ENCODE measurements at places on chromosomes 2 and 18. TPM values are rescaled to one million over a fixed set of nuclear protein-coding genes. Genes with fewer than 3 reads are reported as not detected.

UPP2 gene
- not detected for polyA plus RNA-seq

C2orf74 gene
- polyA plus RNA-seq: 20.9 TPM

DCDC2C gene
- 0.46 TPM for polyA plus RNA-seq

CLEC4F gene
- 0.36 TPM for polyA plus RNA-seq

CDCA7 gene
- polyA plus RNA-seq: 13.4 TPM

CD28 gene
- polyA plus RNA-seq: 6.0 TPM

KLHL41 gene
- polyA plus RNA-seq: 3,726 TPM

KCNJ3 gene
- polyA plus RNA-seq: 0.79 TPM

AFTPH gene
- polyA plus RNA-seq: 19.9 TPM

FAM228B gene
- polyA plus RNA-seq: 15.6 TPM

ASPRV1 gene
- 3.4 TPM for polyA plus RNA-seq

CAPN13 gene
- polyA plus RNA-seq: 0.31 TPM

HOXD9 gene
- 10.5 TPM for polyA plus RNA-seq

ZC3H6 gene
- 7.1 TPM for polyA plus RNA-seq

CDH7 gene
- polyA plus RNA-seq: 0.49 TPM

- DNase-seq: no peak
These were observed 170.5 kb downstream of the MYO5B start for GRCh38 chr18:50024466-50024865.

DNA sequence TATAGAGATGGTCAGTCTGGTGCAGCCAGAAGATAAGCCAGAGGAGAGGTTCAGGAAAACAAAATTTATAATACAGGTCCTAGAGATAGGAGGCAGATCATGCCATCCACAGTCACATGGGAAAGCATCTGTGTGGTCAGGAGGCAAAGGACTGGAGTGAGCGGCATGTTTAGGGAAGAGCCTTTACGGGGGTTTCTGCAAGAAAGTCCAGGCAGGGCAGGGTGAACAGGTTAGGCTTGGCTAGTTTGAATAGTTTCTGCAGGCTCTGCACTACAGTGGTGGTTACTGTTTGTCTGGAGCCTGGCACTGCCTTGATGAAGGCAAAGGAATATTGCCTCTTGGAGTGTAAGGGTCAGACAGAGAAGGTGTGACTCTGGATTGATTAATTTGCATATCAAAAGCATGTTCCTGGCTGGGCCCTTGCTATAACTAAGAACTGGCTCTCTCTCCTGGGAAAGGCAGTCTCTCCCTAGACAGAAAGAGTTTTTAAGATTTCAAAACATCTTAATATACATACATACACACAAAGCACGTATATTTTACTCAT lies 1034.7 kb upstream of the CHAC2 start:
- no peak for DNase-seq

- no peak for DNase-seq
These were observed 154.8 kb downstream of the MBP start for GRCh38 chr18:76977684-76978232.

- no peak for DNase-seq
These were observed 18.2 kb downstream of the HPCAL1 start for GRCh38 chr2:10320933-10321332.

DNA sequence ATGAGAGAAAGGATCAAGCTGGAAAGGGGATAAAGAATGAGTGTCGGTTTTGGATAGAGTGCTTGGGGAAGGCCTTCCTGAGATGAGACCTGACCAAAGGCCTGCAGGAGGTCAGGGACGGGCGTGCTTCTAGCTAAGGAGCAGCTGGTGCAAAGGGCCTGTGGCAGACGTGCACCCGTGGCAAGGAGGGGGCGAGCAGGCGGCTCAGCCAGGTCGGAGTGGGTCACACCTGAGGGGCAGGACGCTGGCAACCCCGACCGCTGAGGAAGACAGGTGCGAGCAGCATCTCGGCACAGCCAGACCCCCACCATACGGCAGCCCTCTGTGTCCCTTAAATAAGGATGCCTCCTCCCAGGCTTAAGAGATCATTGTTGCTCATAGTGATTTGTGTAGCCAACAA lies 48.1 kb downstream of the ODC1 start:
- no peak for DNase-seq

- DNase-seq: peak; percentile 43
These were observed 298.2 kb upstream of the HNRNPA3 start for GRCh38 chr2:176914371-176914770.

DNA sequence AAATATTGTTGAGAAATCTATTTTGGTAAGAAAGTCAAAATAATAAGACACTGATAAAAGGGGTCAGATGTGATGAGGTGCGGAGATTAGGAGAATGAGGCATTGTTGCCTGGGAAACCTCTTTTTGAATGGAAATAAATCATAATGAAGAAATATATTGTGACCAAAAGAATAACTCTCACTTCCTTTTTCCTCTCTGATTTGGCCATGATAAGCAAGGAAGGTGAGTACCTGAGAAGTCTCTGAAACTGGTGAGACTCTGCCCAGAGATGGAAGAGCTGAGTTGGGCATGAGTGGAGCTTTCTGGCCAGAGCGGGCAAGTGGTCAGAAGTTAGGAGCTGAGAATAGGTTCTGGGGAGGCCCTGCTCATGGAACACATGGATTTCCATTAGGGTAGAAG lies 11.8 kb downstream of the LAMA3 start:
- DNase-seq: no peak

DNA sequence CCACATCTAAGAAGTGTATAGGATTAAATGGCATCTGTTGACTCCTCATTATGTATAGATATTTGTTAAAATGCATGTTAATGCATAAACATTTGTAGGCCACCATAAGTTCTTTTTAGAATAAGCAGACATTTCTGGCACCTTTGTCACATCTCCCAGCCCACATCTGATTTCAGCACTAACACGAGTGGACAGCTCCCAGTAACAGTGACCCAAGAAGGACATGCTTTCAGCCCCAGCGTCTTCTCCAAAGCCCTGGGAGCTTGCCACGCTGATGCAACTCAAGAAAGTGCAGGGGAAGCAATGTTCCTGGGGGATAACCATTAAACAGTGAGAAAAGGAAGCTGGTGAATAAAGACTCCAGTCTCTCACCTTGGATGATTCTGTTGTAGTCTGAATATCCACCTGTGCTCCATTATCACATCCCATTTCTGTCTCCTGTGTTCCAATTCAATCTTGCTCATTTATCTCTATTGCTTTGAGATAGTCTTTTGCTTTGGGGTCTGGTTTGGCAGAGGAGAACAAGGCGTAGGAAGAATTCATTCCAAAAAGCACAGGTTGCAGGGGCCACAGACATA lies 182.6 kb upstream of the THSD7B start:
- peak; percentile 38 for DNase-seq

DNA sequence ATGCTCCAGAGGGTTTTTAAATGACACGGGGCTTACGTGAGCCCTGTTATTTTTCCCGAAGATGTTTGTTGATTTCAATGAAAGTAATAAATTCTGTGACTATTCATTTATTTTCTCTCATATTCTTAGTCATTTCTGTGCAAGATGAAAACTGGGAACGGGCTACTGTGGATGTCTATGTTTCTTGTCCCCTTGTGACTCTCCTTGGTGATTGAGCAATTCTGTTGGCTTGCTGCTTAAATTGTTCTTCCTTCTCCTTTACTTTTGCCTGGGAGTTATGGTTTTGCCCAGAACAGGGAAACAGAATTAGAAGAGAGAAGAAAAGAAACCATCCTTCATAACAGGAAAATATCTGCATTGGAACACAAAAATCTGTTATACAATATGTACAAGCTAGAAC lies 508.2 kb upstream of the DSEL start:
- DNase-seq: no peak

DNA sequence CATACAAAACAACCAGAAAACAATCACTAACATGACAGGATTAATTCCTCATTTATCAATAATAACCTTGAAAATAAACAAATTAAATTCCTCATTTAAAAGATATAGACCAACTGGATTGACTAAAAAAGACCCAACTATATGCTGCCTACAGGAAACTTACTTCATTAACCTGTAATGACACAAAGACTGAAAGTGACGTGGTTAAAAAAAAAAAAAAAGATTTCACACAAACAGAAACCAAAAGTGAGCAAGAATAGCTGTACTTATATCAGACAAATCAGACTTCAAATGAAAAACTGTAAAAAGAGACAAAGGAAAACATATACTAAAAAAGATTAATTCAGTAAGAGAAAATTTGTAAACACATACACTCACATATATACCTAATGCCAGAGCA lies 201.2 kb downstream of the CCDC178 start:
- DNase-seq: no peak

DNA sequence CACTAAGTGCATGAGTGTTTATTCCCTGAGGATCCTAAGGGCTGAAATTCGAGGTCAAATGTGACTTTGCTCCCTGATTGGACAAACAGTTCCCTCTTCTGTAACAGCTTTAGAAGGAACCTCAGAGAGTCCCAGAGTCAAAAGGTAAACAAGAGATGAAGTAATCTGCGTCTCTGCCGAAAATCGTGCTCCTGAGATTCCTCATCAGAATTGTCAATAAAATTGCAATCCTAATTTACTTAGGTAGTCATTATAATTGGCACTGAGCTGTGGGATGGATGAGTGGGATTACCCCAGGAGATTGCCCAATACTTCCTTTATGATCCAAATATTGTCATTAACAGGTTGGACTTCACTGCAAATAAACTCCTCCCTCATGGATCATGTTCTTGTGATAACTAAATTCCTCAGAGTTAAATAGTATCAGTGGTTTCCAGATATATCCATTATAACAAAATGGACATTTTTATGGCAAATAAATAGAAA lies 907 bp upstream of the SUCLG1 start:
- DNase-seq: no peak

GRCh38 chr18:73980289-73980979 lies 167.2 kb downstream of the FBXO15 start:
- DNase-seq: no peak

DNA sequence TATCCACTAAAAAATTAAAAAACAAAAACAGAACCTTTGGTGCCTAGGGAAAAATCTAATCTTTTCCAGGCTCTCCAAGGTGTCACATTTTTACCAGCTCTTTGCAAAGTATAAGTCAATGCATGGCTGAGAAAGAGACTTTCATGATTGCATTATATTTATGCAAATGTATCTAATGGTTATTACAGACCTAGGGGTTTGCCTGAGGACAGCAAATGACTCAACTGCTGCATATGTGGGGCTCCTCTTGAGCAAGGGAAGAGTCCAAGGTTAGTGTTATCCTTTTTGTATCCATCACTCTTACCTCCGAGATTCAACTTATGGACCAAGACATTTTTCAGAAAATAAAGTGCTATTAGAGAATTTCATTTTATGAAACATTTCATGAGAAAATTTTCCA lies 33.9 kb upstream of the RMP24 start:
- no peak for DNase-seq

- no peak for DNase-seq
These were observed 65.4 kb downstream of the DOCK10 start for GRCh38 chr2:224976629-224977525.

DNA sequence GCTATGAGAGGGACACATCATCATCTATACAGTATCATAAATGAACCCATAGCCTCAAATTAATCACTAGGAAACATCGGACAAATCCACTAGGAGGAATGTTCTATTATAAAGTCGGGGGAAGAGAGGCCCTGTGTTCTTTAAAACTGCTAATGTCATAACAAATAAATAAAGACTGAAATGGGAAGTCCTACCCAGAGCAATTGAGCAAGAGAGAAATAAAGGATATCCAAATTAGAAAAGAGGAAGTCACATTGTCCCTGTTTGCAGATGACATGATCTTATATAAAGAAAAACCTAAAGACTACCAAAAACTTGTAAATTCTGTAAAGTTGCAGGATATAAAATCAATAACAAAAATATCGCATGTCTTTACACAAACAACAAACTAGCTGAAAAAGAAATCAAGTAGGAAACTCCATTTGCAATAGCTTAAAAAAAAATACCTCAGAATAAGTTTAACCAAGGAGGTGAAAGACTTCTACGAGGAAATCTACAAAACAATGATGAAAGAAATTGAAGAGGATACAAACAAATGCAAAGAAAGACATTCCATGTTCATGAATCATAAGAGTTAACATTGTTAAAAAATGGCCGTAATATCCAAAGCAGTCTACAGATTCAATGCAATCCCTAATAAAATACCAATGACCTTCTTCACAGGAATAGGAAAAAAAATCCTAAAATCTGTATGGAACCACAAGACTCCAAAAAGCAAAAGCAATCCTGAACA lies 30.6 kb downstream of the RTN4 start:
- no peak for DNase-seq

GRCh38 chr2:46663614-46664013 lies 184.2 kb downstream of the TMEM247 start:
- no peak for DNase-seq

- no peak for DNase-seq
These were observed 100.7 kb downstream of the DGKD start for GRCh38 chr2:233455006-233455405.

- DNase-seq: peak; percentile 74
These were observed 114.0 kb downstream of the STPG4 start for GRCh38 chr2:47041063-47041462.

DNA sequence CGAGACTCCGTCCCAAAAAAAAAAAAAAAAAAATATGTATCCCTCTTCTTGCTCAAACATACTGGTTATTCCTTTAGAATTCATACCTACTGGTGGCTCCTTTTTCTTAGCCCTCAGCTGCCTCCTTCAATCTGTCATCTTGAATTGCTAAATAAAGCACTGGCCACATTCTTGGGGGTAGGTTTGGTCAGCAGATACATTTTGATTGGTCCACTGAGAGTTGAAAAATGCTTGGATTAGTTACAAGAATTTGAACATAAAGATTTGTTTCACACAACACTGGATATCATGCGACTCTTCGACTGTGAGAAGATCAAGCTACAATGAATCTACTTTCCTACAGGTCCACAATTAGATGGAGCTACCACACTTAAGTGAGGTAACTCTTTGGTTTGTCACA lies 906.1 kb upstream of the SLC39A10 start:
- DNase-seq: no peak

- DNase-seq: peak; percentile 96
These were observed at the start of gene SOX11 for GRCh38 chr2:5691985-5692529. Gene SOX11, plus strand, starts transcription at chr2:5692384. Its CDS starts 338 bp downstream, at chr2:5692722.

GRCh38 chr2:143347901-143348414 lies 218.7 kb downstream of the ARHGAP15 start:
- DNase-seq: no peak

GRCh38 chr2:97656129-97656755 lies 7.6 kb downstream of the ACTR1B start:
- no peak for DNase-seq

GRCh38 chr2:23826040-23826439 lies 100.9 kb downstream of the ATAD2B start:
- no peak for DNase-seq

GRCh38 chr2:44121899-44122298 lies 46.8 kb upstream of the PPM1B start:
- no peak for DNase-seq

All from hindlimb muscle (tissue), 1 donor.